Activated CD4-positive, alpha-beta T cell treated with anti-CD3 and anti-CD28 coated beads for 24 hours (primary cell): ENCODE measurements at places on chromosomes 13 and 19.

DNA sequence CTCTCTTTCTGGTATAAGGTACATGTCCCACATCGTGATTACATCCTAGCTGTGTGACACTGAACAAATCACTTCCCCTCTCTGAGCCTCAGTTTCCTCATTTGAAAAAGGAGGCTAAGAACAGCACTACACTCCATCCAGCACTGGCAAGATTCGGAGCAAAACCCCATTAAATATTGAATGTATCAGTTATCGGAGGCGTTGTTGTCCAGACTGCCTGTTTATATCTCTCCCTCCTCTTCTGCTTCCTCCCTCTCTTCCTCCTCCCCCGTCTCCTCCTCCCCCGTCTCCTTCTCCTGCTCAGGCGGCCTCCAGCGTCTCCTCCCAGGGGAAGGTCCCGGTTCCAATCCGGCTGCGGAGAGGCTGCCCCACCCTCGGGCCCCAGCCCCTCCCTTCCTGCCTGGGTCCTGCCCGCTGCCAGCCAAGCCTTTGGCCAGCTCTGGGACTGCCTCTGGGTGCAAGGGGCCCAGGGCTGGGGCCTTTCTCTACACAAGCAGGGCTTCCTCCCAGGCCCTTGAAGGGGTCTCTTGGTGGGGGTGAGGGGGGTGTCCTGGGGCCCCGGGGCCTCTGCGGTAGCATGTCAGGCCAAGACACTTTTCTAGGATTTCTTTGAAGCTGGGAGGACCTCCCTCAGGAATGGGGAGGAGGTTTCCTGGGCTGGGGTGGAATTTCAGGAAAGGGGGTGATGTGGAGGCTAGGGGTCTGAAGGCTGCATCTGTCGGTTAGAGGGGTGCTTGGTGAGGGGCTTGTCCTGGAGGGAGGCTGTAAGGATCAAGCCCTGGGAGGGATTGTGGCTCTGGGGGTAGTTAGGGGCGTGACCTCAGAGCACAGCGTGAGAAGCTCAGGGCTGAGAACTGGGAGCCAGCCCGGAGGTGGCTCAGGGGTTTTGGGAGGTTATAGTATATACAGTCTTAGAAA lies 1.9 kb downstream of the RRAS start:
- no peak for DNase-seq

DNA sequence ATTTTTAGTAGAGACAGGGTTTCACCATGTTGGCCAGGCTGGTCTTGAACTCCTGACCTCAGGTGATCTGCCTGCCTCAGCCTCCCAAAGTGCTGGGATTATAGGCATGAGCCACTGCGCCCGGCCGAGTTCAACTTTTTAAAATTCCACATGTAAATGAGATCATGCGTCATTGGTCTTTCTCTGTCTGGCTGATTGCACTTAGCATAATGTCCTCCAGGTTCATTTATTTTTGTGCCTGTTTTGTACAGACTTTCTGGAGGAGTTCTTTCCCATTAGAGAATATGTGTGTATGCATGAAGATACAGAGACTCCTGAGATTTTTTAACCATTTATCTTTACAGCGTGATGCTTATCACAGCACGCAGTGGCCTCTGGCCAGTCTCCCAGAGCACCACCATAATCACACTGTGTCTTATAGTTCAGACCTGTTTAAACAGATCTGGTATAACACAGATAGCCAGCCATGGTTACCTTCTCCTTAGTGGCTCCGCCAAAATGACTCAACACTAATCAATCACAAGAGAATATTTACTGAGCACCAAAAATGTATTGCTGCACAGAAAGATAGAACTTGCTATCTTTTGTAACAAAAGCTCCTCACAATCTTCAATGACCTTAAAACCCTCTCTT lies 11.4 kb upstream of the STARD13 start:
- no peak for DNase-seq

DNA sequence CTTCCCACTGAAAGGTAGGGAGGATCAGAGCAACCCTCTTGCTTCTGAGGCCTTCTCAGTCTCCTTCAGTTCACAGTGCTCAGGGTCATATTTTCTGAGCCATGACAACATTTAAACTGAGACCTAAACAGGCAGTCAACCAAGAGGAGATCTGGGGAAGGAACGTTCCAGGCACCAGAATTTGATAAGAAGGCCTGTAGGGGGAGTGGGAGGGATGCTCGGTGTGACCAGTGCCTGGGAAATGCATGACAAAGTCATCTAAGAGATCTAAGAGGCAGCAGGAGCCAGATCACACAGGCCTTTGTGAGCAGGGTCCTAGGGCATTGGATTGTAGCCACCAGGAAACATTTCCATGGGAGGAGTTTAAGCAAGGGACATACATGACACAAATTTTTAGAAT lies 71.6 kb downstream of the SHISA2 start:
- no peak for DNase-seq

- DNase-seq: peak; percentile 44
Measured at GRCh38 chr19:52453324-52454094, at the start of gene ZNF578. Gene ZNF578, plus strand, starts transcription at chr19:52453553. Its CDS starts 48,293 bp downstream, at chr19:52501846.

GRCh38 chr13:48496271-48497161 lies 36.4 kb downstream of the RCBTB2 start:
- no peak for DNase-seq
